ENCODE measurements at places on chromosomes 7 and 10.
A peak's percentile ranks its signal among the peaks of the same experiment; 100 is the strongest.

DNA sequence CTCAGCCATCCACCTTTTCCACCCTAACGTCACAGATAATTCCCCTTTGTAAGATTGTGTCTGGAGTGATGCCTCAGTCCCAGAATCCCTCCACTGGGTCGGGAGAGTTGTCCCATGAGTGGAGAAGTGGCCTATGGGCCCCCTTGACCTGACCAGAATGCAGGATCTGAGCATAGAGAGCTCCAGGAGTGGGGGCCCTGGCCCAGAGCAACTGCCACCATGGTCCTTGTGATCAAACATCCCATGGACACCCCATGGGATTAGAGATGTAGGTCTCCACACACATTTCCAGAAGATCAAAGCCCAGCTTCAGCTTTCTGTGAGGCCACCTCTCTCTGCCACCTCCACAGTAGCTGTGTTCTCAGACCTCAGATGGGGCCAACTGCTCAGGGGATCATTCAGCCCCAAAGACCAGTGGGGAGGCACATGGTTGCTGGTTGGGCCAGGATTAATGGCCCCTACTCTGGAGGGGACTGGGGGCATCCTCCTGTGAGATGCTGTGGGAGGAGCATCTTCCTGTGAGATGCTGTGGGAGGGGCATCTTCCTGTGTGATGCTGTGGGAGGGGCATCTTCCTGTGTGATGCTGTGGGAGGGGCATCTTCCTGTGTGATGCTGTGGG, 28.5 kb upstream of the DPYSL4 start:
- no peak for DNase-seq

DNA sequence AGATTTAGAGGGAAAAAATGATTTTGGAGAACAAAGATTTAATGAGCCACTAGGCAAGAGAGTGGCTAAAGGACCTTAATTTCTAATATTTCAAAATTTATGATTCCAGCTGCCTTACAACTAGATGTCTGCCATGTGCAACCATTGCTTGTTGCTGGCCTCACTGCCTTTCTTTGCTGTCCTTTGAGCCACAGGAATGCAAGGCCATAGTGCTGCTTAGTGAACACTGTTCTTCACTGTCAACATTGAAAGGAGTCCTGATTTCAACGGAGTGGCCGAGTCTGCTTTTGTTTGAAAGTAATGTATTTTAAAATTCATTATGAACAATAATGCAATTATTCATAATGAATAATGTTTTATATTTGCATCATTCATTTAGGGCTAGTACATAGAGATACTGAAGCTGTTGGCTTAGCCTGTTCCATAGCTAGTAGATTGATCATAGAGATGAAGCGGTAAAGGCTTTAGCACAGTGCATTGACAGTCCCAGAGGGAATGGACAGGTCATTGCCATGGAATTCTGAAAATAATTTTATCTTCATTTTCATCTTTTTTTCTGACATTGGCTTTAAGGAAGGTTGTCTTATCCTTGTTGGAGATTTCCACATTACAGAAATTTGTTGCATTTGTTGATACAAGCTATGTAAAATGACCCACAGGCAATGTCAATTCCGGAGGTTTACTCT, 544.1 kb downstream of the AUTS2 start:
- no peak for DNase-seq

DNA sequence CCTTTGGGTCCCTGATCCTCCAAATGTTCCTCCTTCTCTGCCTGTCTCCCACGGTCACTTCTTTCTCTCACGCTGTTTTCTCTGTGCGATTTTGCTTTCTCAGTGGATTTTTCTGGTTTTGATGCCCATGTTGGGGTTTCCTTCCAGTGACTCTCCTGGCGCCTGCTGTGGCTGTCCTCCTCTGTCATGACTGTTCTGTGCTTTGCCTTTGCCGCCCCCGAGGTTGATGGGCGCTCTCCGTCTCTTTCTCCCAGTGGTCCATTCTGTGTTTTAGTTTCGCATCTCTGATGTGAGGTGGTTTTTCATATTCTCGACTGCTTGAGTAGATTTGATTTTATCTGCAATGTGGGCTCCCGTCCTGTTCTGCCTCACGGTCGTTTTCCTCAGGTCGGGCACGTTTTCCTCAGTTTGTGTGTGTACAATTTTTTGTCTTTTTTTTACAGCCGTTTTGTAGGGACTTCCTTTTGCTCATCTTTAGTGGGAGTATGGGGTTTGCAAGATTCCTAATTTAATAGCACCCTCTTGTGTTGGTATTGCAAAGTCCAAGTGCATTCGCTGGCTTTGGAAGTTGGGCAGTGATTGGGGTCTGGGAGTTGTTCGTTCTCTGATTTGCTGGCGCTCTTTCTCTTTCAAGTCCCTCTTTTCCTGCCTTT, 100.0 kb downstream of the INPP5A start:
- DNase-seq, result peak; percentile 79

- DNase-seq, result no peak
Observed at GRCh38 chr10:94000638-94001415, 7.1 kb downstream of the PLCE1 start.

DNA sequence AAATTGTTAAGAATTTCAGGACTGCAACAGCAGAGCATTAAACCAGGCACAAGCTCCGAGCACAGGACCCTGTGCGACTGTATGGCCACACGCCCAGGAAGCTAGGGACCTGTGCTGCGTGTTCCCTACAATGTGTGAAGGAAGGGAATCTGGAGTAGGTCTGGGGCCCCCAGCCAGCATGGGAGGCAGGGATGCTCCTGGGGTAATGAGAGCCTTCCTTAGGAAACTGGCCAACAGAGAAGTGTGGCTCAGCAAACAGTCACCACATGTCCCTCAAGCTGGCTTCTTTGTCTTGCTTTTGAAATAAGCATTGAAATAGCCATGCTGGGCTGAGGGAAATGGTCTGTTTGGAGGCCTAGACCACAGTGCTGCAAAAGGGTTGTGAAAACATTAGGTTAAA, 8.2 kb downstream of the BLNK start:
- no peak for DNase-seq

Data from OCI-M1 (cell line).